Stimulated activated CD8-positive, alpha-beta memory T cell treated with anti-CD3 and anti-CD28 coated beads, Interleukin-7, amount 100 ng/mL, for 24 hours (primary cell): ENCODE measurements at places on chromosomes 11 and 22.
A peak's percentile ranks its signal among the peaks of the same experiment; 100 is the strongest.

DNA sequence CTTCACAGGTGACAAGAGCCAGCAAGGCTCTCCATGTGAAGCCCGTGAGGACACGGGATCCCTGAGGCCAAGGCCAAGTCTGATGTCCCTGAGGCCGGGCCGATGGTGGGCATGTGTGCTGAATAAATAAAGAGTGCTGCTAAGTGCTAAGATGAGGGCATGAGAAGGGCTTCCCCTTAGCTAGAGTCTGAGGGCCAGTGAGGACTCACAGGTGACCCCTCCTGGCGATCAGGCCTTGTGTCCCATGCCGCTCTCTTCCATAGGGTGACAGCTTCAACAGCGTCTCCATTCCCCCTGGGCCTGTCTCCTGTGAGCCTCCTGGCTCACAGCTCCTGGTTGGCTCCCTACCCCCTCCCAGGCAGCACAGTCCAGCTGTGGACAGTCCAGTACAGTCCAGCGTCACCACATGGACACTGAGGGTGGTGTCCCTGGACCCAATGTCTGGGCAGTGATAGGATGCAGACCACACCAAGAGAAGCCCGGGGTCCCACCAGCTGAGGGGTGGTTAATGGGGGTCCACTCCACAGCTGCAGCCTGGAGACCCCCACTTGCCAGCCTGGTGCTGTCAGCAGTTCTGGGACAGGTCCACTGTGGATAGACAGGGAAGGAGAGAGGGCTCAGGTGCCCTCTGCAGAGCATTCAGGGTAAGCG is 1033.2 kb downstream of the TBC1D22A start:
- DNase-seq: no peak

DNA sequence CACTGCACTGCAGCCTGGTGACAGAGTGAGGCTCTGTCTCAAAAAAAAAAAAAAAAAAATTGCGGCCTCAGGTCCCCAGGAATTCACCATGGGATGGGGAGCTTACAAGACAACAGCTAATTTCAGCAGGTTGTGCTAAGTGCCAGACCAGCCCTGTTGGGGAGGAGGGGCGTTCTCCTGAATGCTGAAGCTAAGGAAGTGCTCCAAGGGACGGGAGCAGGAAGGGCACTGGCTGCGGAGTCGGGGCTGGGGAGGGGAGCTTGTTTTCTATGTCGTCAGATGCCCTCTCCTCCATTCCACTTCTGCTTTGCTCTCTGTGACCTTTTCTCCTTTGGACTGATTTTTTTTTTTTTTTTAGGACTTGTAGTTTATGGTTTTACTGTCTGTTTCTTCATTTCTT is 4.5 kb downstream of the ADAMTS15 start:
- no peak for DNase-seq

DNA sequence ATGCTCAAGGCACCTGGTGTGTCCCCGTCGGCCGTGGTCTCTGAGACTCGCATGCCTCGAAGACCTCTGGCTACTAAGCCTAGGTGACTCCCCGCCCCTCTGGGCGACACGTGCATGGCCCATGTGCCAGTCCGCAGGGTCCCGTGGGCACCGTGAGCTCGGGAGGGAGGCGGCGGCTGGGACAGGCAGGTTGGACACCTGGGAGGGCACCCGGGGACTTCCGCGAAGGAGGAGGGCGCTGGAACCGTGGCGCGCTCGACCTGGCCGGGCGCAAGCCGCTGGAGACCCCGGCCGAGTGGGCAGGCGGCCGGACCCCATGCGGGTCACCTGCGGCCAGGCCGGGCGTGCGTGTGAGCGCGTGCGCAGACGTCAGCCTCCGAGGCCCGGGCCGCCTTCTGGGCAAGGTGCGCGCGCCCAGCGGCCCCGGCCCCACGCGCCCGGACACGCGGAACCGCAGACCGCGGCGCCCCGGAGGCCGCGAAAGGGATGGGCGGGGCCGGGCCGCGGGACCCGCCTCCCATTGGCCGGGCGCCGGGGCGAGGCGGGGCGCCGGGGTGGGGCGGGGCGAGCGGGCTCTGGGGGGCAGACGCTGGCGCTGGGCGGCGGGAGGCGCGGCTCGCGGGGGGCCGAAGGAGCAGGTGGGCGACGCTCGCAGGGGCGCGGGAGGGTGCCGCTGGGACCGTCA is 579 bp upstream of the RASD2 start:
- DNase-seq: peak; percentile 30

GRCh38 chr11:61795459-61795858 is 2.7 kb downstream of the FEN1 start:
- no peak for DNase-seq

DNA sequence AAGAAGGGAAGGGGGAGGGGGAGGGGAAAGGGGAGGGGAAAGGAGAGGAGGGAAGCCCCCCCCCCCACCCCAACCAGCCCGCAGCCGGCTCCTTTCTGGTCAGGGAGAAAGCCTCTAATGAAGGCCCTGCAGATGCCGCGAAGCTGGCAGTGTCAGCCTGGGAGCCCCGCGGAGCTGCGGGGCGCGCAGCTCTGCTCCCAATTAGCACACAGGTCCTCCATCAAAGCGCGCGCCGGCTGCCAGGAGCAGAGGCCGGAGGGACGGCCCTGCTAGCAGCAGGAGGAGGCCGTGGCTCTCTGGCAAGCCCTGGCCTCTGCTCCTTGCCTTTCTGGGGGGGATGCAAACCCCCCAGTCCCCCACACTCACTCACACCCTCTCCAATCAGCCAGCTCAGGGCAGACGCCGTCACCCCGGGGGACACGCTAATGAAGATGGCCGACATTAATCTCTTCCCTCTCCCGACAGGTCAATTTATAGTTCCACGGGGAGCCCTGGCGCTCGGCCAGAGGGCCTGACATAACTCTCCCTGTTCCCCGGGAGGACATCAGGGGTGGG is 70.5 kb upstream of the TCF20 start:
- no peak for DNase-seq

- DNase-seq: no peak
Measured at GRCh38 chr11:111688013-111688412, 78.2 kb downstream of the PPP2R1B start.

- DNase-seq: no peak
Measured at GRCh38 chr11:45741032-45741431, 63.9 kb upstream of the SLC35C1 start.

- DNase-seq: no peak
Measured at GRCh38 chr11:132240374-132240773, 870.0 kb downstream of the NTM start.

DNA sequence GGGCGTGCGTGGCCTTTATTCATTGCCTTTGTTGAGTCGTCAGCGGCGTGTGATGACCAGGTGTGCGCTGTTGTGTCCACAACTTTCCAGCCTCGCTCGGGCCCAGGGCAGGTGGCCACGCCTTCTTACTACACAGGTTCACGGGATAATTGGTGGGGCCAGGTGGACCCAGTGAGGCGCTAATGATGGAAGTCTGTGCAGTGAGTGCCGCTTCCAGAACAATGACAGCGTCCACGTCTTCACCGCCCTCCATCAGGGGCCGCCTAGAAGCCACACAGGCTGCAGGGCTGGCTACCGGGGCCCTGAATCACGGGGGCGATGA is 1197.3 kb downstream of the BRD1 start:
- no peak for DNase-seq
